ENCODE measurements at places on chromosomes 7 and 10.

DNA sequence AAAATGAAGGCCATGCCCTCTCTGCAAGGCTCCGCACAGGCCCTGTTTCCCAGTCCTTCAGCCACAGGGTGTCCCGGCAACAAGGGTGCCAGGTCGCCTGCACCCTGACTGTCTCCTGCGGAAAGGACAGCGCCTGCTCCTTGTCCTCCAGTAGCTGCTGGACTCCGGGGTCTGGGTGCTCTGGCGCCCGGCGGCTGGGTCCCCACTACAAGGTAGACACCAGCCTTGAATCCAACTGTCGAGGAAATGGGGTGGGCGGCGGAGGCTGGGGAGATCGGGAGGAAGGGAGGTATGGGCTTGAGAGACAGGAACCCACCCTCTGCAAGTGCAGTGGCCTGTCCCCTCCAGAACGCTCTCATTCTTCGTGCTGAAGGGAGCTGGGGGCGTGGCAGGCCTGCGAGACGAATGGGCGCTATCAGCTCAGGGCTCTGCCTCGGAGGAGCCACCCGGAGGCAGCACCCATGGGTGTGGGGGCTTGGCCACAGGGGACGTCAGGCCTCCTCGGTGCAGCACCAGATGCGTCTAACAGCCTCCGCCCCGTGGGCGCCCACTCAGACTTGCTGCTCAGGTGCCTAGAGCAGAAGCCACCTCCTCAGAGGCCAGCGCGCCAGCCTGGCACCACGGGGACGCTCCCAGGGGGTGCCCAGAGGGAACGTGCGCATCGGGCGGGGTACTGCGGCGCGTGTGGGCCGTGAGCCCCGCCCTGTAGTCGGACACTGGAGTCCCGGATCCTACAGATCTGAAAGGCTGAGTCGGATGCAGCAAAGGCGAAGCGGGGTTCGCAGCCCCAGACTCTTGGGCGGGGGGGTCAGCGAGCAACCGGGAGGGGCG is 15.6 kb downstream of the ADAM8 start:
- DNase-seq = no peak

DNA sequence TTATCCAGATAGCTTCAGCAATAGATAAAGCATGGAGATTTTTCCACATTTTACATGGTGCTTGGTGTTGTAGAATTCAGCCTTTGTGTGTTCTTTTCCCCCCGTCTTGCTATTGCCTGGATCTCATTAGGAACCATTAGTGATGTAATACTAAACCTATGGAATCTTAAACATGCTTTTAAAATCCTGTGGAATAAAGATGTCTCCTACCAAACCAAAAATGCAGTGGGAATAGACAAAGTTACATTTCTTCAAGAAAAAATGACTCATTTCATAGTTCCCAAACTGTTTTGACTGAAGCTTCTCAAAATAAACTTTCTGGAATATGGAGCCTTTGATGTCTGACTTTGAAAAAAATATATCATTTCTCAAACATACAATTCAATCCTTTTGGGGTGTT is 44.0 kb downstream of the CALD1 start:
- DNase-seq = no peak

- no peak for DNase-seq
Observed at GRCh38 chr7:7565018-7565680, 1.5 kb upstream of the MIOS start.

DNA sequence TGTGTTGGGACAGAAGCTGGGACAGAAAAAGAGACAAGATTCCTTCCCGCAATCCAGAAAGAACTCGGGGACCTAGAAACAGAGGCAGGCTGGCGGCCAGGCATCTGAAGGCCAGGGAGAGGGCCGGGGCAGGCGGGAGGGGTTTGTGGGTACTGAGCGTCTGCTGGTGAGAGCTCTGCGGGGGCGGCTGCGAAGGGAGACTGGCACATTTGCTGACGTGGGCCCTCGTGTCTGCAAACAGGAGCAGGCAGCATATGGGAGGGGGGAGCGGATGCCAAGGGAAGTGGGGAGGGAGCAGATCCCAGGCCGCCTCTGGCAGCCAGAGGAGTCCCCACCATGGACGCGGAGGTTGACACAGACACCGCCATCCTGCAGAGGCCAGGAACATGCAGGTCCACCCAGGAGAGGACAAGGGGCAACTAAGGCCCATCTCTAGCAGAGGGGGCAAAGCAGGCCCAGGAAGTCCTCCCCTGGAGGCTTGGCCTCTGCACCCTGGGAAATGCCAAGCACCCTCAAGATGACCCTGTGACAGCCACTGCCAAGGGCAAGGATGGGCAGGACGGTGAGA is 32.2 kb downstream of the KCNH2 start:
- DNase-seq = no peak

- no peak for DNase-seq
Observed at GRCh38 chr7:55517191-55517633, 55.1 kb downstream of the VOPP1 start.

DNA sequence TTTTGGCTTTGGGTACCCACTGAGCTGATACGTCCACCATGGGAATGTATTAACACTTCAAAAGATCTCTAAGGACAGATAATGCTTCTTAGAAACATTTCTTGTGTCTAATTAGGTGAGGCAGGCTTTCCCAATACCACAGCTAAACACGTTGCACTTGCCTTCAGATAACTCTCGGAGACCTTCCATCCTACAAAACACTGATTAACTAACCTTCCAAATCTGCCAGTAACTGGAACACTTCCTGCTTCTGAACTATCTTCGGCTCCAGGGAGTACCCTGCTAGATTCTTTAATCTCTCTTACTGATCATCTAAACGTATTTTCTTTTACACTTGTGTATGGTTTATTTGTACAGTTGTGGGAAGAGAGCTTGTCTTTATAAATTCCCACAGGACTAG is 1.1 kb upstream of the WNT16 start:
- no peak for DNase-seq

- no peak for DNase-seq
Observed at GRCh38 chr10:47418321-47418720, 34.2 kb upstream of the ZNF488 start.

DNA sequence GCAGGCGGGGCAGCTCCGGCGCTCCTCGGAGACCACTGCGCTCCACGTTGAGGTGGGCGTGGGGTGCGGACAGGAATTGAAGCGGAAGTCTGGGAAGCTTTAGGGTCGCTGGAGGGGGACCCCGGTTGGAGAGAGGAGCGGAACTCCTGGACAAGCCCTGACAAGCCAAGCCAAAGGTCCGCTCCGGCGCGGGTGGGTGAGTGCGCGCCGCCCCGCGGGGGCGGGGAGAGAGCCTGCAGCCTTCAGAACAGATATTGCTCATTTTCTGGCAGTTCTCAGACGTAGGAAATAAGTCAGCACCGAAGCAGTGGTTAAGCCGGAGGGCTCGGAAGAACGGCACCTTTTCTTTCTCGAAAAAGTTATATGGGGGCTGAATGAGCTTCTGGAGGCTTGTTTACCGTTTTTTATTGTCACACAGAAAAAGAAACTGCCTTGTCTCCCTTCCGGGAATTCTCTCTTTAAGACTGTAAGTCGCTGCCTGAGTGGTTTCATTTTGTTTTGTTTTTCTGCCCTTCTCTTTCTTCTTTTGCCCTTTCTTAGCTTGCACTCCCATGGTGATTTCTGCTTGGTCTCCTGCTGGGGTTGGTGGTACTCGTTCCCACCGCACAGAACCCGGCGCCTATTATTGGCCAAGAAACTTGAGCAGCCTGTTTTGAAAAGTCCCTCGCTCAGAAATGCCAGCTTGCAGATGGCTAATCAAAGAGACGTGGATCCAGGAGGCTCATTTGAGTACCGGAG is 732 bp downstream of the FAS start:
- DNase-seq = no peak

GRCh38 chr7:85185424-85186082 is 1.3 kb downstream of the SEMA3D start:
- DNase-seq = peak; percentile 54

DNA sequence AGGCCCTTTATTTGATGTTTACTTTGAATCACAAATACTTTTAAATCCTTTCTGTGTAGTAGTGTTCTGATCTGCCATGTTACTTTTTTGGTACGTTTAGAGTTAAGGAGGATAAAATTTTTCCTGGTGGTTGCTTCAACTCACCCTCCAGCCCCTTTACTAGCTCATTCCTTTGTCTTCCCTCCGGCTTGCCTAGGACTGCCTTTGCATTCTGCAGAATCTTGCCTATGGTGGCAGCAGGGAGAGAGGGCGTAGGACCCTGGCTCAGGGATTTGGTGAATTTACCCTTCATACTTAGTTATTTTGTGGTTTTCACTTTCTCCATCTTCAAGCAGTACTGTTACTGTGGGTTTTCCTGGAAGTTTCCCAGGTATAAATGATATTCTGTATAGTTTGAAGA is 833.5 kb downstream of the XPNPEP1 start:
- no peak for DNase-seq

GRCh38 chr10:33376476-33376875 is 42.0 kb upstream of the NRP1 start:
- no peak for DNase-seq

- no peak for DNase-seq
Observed at GRCh38 chr7:105480931-105481330, 41.1 kb downstream of the PUS7 start.

DNA sequence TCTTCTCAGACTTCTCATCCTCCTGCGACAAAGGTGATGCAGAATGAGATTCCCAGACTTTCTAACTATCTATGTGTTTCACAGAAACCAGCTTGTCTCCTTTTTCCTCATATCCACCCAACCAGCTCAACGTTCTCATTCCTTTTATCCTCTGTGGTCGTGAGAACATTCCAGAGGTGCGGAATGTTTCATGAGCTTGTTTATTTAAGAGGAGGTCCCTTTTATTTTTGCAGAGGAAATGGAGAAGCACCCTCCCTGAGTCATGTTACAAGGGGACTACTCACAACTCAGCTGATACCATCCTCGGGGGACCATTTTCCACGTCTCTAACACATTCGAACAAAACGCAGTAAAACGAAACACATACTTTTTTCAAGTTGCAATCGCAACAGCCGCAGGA is 93.2 kb downstream of the ZRANB1 start:
- DNase-seq = no peak

DNA sequence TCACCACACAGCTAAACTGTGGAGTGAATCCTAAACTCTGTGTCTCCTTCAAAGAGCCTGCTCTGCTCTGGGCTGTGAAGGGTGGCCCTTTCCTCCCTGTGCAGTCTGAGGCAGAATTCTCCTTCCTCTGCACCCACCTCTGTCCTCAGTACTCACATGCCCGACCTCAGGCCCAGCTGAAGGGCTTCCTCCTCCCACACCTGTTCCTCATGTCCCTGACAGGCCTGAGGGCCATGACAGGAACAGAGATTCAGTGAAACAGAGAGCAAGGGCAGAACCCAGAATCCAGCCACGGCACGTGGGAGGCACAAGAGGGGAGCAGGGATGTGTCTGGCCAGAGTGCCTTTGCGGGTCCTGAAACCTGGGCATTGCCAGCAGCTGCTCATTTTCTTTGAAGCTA is 13.9 kb downstream of the CREB3L2 start:
- no peak for DNase-seq

DNA sequence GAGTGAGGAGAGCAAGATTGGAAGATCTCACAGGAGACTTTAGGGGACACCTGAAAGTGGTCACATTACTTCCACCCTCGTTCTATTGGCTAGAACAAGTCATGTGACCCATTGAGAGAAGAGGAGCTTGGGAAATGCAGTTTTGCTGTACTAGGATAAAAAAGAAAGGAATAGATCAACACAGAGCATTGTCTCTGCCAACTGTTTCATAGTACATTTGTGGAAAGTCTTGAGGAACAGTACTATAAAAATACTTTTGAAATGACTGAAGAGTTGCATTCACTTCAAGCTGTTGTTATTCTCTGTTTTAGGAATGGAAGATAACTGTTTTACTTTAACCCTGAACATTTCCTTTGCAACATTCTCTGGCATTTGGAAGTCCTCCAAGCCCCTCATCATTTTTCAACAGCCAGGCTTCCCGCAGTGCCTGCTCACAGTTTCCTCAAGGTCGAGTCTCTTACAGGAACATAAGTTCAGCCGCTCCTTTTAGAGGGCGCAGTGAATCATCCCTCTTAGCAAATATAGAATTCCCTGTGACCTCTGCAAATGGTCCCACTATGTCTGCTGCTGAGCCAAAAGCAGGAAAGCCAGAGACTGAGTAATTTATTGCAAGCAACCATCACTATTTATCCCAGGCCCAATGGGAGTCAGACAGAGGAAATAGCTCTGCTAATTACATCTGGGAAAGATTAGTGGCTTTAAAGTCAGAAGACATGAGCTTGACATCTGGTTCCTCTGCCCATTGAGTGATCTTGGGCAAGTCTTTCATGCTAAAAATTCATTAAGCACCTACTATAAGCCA is 40.7 kb downstream of the MRPL32 start:
- DNase-seq = no peak

DNA sequence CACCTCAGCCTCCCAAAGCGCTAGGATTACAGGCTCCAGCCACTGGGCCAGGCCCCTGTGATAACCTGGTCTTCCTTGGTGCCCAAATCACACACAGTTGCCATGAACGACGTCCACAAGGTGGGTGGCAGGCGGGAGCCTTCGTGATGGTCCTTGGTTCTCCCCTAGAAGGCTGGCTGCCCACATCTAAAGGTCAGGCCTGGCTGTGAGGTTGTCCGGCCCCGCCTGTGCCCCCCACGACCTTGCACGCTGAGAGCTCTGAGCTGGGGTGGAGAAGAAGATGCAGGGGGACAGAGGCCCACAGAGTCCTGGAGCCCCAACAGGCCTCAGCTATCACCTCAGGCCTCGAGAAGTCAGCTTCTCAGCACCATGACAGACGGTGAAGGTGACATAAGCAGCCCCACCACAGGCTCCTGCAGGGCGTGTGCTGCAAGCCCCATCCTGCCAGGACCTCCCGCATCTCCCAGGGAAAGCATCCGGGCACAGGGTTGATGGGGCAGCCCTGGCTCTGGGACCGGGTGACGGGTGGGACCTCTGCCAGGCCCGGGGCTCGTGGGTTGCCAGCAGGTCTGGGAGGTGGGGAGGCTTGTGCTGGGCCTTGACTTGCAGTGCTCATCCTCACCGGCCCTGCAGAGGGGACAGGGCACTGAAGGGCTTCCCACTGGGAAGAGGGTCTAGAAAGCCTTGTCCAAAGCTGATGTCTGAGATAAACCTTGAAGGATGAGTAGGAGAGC is 217.4 kb downstream of the WDR37 start:
- DNase-seq = no peak

- no peak for DNase-seq
Observed at GRCh38 chr10:103580430-103580829, 86.9 kb downstream of the NEURL1 start.

DNA sequence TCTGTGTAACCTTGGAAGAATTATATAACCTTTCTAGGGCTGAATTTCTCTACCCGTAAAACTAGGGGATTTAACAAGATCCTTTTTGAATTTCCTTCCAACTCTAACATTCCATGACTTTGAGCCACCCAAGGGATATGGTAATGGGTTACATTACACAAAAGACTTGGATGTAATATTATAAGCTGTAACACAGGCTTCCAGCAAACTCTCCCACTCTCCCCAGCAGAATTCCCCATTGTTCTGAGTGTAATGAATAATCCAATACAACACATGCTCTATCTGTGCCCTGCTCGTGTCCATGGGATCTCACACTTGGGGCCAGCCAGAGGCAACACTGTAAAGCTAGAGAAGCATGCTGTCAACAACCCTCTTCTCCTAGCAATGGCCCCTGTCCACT is 790.6 kb upstream of the AUTS2 start:
- no peak for DNase-seq
